Activated CD4-positive, alpha-beta T cell treated with anti-CD3 and anti-CD28 coated beads, Interleukin-2, amount 50 U/mL, for 48 hours (primary cell): ENCODE measurements at places on chromosomes 4 and X.

- no peak for DNase-seq
Observed at GRCh38 chr4:107098401-107098800, 62.3 kb upstream of the DKK2 start.

DNA sequence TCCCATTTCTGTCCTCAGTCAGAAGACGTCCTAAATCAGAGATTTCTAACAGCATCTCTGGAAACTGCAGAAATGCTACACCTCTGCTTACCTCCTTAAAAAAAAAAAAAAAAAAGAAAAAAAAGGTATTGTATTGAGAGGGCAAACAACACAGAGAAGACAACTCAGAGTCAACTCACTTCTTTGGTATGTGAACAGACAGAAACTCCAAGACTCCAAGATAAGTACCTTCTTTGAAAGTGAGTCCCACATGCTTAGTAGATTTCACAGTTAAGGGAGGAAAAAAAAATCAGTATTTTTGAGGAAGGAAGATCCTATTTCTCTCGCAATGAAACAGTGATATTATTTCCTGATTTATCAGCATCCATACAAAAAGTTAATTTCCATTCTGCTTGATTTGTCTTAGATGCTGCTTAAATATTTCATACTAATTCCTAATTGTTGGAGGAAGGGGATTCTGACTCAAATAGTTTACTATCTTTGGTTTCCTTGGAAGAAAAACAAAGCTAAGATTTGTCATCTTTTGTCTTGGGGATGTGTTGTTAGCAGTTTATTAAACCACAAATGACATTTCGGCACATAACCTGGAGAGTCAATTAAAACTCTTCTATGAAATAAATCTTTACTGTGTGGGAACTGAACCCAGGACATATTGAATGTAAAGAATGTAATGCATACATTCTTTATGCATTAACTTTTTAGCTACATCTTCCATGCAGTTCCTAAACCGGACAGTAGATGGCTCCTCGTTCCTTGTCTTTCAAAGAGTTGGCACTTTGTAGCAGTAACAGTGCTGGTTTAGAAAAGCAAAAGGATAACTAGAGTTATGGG, 4.7 kb downstream of the RASGEF1B start:
- DNase-seq = peak; percentile 74

GRCh38 chr4:84750260-84750959, 167.5 kb downstream of the CDS1 start:
- no peak for DNase-seq

- no peak for DNase-seq
Observed at GRCh38 chr4:5746829-5747737, 36.1 kb downstream of the EVC start.

DNA sequence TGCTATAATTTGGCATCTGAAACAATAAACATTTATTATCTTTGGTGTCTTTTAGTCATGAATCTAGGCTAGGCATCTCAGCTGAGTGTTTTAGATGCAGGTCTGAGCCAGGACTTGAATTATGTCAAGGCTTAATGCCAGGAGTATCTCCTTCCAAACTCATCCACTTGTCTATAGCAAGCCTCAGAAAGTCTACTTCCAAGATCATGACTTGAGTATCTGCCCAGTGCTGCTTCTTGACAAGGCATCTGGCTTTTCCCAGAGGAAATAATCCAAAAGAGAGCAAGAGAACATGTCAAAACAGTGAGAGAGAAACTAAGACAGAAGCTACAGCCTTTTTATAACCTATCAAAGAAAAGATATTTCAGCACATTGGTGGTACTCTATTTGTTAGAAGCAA, 1052.1 kb upstream of the PCDH10 start:
- DNase-seq = no peak

DNA sequence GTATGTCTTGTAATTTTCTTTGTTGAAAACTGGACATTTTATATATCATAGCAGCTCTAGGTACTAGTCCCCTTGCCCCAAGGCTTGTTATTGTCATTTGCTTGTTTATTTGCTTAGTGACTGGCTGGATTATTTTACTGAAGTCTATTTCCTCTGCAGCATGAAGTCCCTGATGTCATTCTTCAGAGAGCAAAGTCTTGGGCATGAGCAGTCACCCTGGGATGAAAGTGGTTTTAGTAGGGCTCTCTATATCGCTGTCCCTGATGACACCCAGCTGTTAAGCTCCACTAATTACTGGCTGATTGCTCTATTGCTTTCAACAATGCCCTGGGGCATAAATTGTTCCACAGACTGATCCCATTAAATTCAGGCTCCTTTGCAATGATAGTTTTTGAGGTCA, 113.5 kb upstream of the USP9X start:
- DNase-seq = no peak

- DNase-seq = peak; percentile 58
Observed at GRCh38 chrX:152904151-152905080, 6.5 kb downstream of the ZNF185 start.

DNA sequence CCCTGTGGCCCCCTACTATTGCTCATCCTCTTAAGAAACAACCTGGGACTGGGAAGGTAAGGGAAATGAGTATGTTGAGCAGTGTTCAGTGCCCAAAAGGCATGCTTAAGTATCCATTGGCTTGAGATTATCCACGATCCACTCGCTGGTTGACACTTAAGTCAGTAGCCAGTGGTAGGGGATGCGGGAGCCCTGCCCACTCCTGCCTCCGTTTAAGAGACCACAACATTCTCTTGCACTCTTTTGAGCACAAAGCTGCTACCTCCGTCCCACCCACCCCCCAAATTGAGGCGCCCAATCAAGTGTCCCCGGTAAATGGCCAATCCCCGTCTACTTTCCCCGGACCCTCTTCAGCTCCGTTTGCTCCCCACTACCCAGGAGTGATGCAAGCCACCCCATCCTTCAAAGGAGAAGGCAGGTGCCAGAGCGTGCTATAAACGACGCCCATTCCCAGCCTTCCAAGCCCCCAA, 25.0 kb downstream of the UTP14A start:
- DNase-seq = no peak

DNA sequence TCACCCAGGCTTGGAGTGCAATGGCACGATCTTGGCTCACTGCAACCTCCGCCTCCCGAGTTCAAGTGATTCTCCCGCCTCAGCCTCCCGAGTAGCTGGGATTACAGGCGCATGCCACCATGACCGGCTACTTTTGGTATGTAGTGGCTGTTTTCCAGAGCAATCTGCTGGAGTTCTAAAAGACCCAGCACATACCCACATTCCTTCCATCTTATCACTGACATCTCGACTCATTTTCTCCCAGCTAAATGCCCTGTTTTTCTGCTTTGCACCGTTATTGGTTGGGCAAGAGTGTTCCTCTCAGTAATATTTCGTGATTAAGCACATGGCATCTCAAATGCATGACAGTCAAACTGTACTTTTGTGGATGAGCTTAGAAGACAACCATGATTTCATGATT, 53.7 kb downstream of the PRKX start:
- DNase-seq = no peak

GRCh38 chrX:2325076-2325784, 175.5 kb downstream of the DHRSX start:
- DNase-seq = peak; percentile 19

GRCh38 chrX:56113785-56114436, 118.2 kb upstream of the KLF8 start:
- DNase-seq = no peak

GRCh38 chrX:134679221-134679620, 20.9 kb upstream of the PLAC1 start:
- DNase-seq = no peak

GRCh38 chrX:154380153-154380552, 1.1 kb downstream of the EMD start:
- DNase-seq = no peak

- DNase-seq = no peak
Observed at GRCh38 chr4:73055241-73055897, 14.1 kb downstream of the COX18 start.

- DNase-seq = no peak
Observed at GRCh38 chr4:138573246-138573645, 331.1 kb upstream of the SLC7A11 start.

DNA sequence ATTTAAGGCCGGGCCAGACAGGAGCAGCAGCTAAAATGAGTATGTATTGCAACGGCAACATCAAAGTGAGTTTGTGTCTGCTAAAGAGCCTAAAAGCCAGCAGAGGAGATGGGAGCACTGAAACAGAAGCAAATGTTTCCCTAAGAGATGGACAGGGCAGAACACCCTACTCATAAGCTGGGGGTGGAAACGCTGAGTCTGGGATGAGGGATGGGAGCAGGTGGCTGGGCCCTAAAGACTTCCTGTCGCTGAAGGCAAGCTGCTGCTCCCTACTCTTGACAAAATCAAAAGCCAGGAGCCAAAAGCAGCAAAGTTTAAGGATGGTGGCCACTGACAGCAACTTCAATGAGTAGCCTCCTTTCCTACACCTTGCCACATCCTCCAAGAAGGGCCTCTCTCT, 40.6 kb upstream of the NAP1L5 start:
- no peak for DNase-seq

DNA sequence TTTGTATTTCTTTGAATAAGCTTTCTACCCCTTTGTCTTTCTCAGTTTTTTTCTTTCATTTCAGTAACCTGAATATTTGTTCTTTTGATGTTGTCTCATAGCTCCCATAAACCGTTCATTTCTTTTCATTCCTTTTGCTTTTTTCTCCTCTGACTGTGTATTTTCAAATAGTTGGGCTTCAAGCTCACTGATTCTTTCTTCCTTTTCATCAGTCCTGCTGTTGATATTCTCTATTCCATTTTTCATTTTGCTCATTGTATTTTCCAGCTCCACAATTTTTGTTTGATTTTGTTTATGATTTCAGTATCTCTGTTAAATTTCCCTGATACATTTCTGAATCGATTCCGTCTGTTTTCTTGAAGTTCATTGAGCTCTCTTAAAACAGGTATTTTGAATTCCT, 129.6 kb upstream of the NUDT6 start:
- no peak for DNase-seq

GRCh38 chr4:89995006-89995405, 100.4 kb downstream of the MMRN1 start:
- DNase-seq = no peak

DNA sequence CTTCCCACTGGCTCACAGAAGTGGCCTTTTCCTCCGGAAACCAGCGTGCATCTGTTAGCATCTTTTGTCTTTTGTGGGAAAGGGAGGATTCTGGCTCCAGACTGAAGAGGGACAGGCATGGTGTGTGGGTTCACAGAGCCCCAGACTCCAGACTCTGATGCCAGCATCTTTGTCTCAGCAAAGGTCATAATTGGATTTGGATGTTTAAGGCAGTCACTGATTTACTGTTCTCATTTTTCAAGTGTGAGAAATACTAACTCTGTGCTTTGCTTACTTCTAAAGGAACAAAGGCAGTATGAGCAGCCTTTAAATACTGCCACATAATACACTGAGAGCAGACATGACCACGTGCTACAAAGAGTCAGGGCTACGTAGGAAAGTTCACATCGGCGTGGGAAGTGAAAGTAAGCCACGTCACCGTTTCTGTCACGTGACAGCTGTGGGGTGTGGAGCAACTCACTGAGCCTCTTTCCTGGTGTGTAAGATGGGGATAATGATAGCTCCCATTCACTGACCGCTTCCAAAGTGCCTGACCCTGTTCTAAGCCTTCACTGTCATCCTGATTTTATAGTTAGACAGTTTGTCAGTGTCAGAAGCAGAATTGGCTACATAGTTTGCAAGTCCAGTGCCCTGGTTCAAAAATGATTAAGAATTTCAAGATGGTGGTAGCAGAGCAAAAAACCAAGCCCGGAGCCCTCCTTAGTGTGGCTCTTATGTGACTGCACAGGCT, 24.8 kb upstream of the TMSB4X start:
- peak; percentile 87 for DNase-seq

- no peak for DNase-seq
Observed at GRCh38 chr4:152843481-152844090, 63.8 kb downstream of the ARFIP1 start.

DNA sequence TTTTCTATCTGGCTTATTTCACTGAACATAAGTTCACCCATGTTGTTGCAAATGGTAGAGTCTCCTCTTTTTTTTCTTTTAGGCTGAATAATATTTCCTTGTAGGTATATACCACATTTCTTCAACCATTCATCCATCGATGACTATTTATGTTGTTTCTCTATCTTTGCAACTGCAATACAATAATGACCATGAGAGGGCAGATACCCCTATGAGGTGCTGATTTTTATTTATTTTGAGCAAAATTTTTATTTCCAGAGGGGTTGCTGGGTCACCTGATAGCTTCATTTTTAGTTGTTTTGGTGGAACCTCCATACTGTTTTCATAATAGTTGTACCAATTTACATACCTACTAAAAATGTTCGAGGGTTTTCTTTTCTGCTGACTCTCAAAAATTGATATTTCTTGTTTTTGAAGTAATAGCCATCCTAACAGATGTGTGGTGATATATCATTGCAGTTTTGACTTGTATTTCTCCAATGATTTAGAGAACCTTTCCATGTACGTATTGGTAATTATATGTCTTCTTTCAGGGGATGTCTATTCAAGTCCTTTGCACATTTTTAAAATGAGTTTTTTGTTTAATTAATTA, 1697.0 kb downstream of the PCDH7 start:
- DNase-seq = no peak

- DNase-seq = no peak
Observed at GRCh38 chr4:73706811-73707210, 33.6 kb upstream of the CXCL8 start.

DNA sequence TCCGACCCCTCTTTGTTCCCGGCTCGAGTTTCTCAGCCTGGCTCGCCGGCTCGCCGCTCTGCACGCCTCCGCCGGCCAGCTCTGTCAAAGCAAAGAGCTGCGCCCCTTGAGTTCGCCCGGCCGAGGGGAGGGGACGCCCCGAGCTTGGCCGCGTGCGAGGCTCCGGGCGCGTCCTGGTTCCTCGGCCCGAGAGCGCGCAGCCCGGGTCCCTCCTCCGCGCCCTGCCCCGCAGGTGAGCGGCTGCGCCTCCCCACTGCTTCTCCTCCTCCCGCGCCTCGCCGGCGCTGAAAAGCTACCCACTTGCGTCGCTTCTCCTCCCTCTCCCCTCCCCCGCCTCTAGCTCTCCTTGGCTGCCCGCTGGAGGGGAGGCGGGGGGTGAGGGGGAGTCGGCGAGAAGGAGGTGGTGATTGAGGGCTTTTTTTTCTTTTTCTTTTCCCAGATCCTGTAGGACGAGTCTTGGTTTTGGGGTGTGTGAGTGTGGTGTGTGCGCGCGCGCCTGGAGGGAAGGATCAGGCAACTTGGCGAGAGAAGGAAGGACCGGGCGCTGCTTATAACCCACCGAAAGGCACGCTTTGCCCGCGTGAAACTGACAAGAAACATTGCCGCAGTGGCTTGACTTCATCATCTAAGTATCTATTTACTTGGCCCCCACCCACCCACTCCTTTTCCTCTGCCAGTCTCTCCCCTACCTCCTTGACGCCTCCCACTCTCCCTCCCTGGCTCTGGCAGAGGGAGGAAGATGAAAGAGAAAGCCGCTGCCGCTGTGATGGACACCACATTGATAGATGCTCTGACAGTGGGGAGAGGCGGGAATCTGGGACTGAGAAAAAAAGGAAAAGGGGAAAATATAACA, at the start of gene LEF1:
Gene LEF1, minus strand, starts transcription at position 262 of the 853 bp plus-strand sequence. CDS start 1,165 bp downstream, outside the sequence.
- peak; percentile 77 for DNase-seq
